ENCODE measurements at places on chromosomes 4 and X.

GRCh38 chr4:157076578-157076947 is 613 bp downstream of the GLRB start:
- no peak for DNase-seq

DNA sequence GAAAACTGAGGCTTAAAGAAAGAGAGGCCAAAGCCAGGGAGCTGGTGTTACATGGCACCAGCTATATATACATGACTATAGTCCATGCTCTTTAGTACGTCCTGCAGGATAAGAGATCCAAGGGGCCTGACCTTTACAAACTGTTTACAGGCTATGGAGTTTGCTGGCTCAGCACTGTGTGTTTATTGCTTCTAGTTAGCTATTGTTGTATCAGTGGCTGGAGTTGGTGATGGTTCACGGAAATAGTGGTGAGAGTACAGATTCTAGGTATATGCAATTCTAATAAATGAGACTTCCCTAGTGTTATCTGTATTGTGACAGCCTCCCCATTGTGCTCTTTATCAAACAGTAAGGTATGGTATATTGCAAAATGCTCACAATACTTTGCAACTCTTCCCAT is 46.5 kb downstream of the REPS2 start:
- DNase-seq: no peak

DNA sequence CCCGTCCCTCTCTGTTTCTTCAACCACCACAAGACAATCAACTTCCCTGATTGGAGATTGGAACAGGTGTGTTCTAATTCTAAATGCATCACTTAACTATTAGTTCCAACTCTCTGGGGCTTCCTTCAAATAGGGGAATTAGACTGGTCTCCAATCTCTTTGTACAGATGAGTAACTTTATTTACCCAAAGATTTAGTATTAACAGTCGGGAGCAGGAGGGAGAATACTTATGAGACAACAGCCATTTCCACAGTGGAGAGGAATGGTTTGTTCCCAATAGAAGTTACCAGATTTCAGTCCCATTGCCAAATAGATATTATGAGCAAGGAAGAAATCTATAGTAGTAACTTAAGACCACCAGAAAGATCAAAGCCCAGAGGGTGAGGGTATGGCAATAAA is 46.2 kb downstream of the CASK start:
- no peak for DNase-seq

- no peak for DNase-seq
Measured at GRCh38 chr4:124030147-124030546, 633.6 kb downstream of the SPRY1 start.

DNA sequence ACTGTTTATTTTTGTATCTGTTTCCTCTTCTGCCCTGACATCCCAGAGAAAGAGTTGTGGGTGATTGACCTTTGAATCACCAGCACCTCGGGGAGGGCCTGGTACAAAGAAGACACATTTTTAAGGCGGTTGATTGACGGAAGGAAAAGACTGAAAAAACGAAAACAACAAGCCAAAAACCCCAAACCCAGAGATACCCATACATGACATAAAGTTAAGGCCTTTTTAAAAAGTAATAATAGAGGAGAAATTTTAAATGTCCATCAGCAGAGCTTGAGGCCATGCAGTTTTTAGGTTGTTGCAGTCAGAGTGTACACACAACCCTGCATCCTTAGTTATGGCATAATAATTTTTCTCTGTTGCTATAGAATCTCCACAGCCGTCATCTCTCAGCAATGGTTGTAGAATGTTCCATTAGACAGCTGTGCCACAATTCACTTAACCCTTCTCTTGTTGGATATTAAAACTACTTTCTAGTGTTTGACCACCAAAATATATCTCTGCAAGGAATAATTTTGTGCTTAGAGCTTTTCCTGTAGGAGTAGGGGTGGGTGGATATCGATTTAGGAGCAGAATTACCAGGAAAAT is 110.2 kb downstream of the GNL3L start:
- DNase-seq: no peak

GRCh38 chr4:18938343-18939099 is 917.0 kb upstream of the LCORL start:
- no peak for DNase-seq

GRCh38 chr4:78298618-78299017 is 241.5 kb downstream of the FRAS1 start:
- DNase-seq: no peak

DNA sequence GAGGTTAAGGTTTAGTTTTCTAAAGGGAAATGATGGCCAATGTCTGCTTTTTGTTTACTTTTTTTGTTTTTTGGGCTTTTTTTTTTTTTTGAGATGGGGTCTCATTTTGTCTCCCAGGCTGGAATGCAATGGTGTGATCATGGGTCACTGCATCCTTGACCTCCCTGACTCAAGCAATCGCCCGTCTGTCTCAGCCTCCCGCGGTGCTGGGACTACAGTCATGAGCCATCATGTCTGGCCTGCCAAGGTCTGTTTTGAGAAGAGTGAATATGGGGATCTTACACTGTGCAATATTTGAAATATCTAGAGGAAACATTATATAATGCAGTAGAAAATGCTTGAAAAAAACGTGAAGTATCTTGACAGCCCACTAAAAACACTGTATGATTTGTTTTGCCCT is 162.5 kb downstream of the GASK1B start:
- no peak for DNase-seq

- no peak for DNase-seq
Measured at GRCh38 chr4:8346838-8347605, 77.5 kb downstream of the HTRA3 start.

- DNase-seq: no peak
Measured at GRCh38 chrX:139905051-139905450, 27.8 kb downstream of the ATP11C start.

DNA sequence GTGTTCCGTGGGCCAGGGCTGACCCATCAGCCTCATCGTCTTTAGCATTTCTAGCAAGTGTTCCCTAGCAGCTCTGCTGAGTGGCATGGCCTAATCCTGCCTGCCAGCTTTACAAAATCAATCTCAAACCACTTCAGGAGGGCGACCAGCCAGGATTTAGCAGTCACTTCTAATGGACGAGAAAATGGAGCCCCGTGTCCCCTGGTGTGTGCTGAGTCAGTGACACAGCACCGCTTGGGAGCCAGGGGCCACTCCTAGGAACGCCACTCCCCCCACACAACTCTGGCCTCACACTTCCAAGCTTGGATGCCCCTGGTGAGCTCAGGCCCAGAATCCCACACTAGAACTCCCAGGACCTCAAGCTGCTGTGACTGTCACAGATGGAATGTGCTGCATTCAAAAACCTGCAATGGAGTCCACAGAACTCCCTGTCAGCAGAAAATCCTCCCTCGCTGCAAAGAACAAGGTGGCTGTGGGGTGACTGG is 311.2 kb upstream of the GATB start:
- no peak for DNase-seq

DNA sequence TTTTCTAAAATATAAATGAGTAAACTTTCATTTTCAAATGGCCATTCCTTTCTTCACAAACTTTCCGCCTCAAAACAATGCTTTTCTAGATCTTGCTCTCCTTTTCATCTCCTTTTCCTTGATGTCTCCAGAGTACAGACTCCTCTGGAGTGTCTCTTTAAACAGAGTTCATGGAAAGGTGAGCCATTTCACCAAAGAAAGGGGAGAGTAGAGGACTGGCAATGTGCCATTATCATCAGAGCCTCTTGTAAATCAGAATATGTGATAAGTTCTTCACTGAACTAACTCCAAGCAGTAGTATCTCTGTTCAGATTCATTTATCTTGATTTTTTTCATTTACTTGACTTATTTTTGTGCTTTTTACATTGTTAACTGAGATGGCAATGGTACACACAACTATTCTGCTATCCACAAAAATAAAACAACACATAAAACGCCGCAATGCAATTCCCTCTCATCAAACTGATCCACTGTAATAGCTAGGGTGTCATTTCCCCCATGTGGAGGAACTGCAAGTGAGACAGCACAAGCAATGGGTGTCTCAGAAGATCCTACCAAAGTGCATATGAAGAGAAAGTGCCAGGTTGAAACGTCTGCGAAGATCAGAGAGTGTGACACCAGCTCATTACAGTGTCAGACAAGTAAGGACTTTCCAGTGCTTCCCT is 125.4 kb downstream of the RASL11B start:
- DNase-seq: no peak

GRCh38 chr4:48431401-48431800 is 51.7 kb upstream of the SLC10A4 start:
- no peak for DNase-seq

GRCh38 chrX:10813761-10814160 is 193.4 kb upstream of the MID1 start:
- no peak for DNase-seq

GRCh38 chr4:170675568-170676262 is 586.0 kb upstream of the AADAT start:
- DNase-seq: no peak

- DNase-seq: no peak
Measured at GRCh38 chr4:126489826-126490463, 1142.8 kb upstream of the INTU start.

DNA sequence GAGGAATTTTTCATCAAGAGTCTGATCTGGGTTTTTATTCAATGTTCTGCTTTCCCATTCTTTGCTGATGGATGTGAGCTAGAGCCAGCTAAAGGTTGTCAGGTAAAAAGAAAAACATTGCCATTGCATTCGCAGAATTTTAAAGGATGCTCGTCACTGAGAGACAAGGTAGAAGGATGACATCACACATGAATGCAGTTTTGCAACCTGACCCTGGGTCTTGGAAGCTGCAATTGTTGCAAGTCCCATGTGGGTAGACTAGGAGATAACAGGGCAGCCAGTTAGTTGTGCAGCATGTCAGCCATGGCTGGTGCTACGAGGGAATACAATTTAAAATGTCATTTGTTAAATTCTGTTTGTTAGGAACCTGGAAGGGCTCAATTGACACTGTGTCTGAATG is 73.9 kb upstream of the MXRA5 start:
- DNase-seq: no peak

DNA sequence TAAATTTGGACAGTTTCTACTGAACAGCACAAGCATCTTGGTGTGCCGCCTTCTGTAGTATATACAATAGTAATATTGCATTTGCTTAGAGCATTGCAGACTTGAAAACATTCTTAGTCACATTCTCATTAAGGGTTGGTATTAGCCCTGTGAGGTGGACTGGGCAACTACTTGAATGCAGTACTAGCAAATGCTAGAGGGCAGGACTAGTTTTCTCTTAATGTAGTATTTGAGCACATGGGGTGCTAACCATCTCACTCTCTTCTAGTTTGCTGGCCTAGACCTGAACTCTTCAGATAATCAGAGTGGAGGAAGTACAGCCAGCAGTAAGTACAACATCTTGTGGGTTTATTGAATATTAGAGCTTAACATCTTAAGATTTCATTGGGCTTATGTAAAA is 3.2 kb downstream of the DDX3X start:
- no peak for DNase-seq

- no peak for DNase-seq
Measured at GRCh38 chr4:121829511-121829910, 5.8 kb upstream of the CCNA2 start.

DNA sequence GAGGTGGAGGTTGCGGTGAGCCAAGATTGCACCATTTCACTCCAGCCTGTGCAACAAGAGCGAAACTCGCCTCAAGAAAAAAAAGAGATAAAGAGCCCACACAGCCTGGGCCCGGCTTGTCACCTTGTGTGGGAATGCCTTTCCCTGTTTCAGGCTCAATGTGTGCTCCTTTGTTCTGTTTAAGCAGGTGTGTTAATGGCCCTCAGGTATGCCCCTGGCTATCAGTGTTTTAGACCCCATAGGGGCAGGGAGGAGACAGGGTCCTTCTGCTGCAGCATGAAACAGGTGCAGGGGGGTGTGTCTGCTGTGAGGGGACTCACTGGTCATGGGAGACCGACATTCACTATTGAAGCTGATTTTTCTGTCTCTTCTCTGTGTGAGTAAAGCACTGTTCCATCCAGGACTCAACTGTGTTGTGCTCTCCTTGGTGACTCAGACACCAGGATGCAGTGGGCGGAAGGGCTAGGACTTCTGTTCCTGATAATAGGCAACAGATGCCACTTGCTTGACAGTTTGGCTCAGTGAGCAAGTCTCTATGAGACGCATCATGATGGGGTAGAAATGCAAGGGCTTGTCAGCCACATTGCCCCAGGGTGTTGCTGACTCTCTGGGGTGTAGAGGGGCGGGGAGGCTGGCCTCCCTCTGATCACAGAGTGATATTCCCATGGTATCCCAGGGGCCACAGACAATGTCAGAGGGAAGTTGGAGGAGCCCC is 15.6 kb upstream of the LAP3 start:
- DNase-seq: no peak

DNA sequence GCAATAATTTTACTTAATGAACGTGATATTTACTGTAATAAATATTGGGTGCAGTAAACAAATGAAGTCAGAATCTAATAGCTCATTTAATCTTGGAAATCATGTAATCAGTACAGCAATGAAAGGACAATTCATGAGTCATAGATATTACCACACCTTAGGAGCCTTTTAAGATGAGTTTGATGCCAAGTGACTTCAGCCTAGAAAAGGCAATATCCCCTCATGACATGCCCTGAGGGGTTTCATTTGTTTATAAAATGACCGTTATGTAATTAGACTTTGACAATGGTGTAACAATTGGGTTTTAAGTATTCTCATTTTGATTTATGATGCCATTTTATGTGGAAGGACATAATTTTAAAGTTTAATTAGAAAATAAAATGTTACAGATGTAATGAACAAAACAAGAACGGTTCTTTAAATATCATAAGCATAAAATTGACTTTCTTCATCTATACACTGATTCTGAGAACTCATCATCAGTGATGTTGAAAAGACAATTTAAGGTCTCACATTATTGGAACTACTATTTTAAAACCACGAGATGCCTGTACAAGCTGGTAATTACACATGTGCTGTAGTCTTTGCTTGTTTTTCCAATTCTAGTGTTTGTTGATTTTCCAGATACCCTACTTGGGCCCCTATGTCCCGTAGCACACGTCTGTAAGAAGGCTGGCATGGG is 5.0 kb downstream of the FGF2 start:
- no peak for DNase-seq

DNA sequence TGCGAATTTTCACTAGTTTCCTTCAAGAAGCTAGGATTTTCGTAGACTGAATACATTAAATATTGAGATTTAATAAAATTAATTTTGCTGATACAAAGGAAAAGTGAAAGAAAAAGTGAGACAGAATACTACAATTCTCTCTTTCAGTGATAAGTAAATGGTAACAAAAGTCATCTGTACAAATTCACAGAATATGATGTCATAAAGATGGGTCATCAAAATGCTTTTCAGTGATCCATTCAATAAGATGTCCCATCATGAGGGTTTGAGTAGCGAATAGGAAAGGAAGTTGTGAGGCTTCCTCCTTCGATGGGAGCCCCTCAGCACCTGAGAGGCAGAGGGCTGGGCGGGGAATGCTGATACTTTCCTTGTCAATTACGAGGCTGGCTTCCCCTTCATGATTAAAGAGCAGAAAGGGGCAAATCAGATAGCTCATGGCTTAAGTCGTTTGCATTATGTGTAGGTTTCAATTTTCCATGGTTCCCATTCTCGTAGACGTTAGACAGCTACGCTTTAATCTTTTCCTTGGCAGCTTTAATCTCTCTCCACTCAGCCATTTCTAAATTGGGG is 108.8 kb upstream of the SORBS2 start:
- DNase-seq: no peak

DNA sequence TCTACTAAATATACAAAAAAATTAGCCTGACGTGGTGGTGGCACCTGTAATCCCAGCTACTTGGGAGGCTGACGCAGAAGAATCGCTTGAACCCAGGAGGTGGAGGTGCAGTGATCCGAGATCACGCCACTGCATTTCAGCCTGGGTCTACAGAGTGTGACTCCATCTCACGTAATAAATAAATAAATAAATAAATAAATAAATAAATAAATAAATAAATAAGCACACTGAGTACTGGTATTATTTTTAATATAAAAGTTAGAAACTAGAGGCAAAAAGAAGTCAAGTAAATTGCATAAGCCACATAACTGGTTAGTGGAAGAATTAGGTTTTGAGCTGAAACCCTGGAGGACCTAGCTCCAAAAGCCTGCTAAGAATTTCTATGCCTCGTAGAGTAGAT is 1262.7 kb upstream of the PABPC4L start:
- no peak for DNase-seq
